Stimulated activated CD4-positive, alpha-beta T cell treated with anti-CD3 and anti-CD28 coated beads, Interleukin-4, amount 100 ng/mL, for 48 hours (primary cell): ENCODE measurements at places on chromosomes 4 and X.

DNA sequence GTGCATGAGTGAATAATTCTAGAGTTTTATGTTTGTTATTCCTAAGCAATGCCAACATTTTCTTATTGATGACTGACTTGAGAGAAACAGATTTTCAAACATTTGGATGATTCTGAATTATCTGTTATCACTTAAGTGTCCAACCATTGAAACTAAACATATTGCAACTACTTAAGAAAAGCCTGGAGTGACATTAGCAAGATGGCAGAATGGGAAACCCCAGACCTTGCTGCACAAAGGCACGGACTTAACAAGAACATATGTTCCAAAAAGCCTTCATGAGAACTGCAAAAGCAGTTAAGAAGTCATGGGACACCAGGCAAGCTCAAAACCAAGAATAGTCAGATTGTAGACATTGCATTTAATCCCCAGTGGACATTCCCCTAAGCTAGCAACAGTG is 215.1 kb downstream of the DCHS2 start:
- no peak for DNase-seq

- DNase-seq, result no peak
Observed at GRCh38 chr4:57832083-57832482, 721.9 kb upstream of the IGFBP7 start.

- no peak for DNase-seq
Observed at GRCh38 chr4:108264693-108265092, 96.0 kb upstream of the LEF1 start.

DNA sequence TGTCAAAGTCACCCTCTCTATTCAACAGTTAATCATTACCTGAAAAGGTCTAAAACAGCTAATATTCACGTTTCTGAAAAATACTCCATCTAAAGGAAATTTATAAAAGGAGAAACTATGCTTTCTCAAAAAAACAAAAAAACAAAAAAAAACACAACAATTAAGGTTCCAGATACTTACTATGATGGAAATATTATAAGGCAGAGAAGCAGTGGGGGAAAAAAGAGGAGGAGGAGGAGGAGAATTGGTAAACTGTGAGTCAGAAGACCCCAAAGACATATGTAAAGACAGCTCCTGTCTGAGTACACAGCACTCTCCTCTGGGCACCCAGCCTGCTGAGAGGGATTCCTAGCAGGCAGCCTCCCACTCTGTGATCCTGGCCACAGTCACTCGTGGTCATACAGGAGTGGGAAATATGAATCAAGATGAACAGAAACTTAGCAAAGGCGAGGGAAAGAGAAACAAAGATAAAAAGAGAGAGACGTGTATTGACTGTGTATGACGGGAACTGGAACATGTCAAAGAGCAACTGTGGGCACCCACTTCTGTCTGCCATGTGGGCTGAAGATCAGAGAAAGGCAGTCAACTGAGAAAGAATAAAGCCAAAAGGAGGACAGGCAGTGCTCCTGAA is 12.5 kb downstream of the KLHL15 start:
- peak; percentile 18 for DNase-seq

GRCh38 chr4:89338206-89338605 is 30.6 kb upstream of the GPRIN3 start:
- DNase-seq, result no peak

DNA sequence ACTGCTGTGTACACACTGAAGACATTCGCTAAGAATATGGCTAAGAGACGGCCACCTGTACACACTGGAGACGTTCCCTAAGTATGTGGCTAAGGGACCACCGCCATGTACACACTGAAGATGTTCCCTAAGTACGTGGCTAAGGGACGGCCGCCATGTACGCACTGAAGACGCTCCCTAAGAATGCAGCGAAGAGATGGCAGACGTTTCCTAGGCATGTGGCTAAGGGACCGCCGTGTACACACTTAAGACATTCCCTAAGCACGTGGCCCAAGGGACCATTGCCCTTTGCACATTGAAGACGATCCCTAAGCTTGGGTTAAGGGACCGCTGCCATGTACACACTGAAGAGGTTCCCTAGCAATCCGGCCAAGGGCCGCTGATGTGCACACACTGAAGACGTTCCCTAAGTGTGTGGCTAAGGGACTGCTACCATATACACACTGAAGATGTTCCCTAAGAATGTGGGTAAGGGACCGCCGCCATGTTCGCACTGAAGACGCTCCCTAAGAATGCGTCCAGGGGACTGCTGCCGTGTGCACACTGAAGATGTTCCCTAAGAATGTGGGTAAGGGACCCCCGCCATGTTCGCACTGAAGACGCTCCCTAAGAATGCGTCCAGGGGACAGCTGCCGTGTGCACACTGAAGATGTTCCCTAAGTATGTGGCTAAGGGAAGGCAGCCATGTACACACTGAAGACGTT is 36.7 kb downstream of the DHRSX start:
- DNase-seq, result no peak

DNA sequence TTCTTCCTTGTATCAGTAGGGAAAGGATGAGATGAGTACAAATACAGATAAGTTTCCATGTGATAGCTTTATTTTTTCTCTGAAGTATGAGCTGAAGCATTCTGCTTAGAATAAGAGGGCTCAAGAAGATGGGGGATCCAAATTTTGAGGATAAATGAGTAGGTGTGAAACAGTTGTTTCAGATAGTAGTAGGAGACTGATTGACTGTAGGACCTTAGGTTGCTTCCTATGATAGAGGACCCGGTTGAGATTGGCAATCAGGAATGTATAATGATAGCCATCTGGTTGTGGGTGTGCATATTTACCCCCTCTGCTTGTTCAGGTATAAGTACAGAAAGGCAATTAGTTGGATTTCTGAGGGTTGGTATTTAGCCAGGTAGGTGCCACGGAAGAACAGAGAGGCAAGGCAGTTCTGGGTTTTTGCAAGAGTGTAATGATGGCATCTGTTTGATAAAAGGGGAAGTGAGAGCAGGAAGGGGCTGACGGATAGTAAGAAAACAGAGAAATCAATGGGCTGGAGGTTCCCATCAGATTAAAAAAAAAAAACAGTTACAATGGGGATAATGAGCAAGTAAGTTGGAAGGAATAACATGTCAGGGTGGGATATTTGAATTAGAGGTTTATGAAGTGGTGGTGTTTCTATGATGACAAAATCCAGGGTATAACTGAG is 13.7 kb downstream of the OCRL start:
- no peak for DNase-seq

- no peak for DNase-seq
Observed at GRCh38 chrX:635428-636090, 5.0 kb downstream of the SHOX start.

- no peak for DNase-seq
Observed at GRCh38 chr4:65344278-65344825, 325.9 kb downstream of the EPHA5 start.
